ENCODE measurements at places on chromosomes 7 and 10.

DNA sequence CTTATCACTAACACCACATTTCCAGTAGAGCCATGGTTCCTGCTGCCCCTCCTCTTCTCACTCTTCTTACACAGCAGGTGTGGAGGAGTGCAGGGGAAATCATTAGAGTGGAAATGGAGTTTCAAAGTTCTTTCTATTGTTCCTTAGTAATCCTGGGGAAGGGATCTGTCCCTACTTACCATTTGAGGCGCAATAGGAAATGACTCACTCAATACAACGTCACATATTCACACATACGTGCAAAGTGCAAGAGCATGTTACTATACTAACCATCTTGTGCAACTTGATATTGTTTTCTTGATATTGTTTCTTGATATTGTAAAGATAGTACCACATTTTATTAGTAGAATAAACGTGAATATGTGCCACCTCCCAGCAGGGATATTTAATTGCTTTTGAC is 1010.2 kb downstream of the DNAJB9 start:
- no peak for DNase-seq

DNA sequence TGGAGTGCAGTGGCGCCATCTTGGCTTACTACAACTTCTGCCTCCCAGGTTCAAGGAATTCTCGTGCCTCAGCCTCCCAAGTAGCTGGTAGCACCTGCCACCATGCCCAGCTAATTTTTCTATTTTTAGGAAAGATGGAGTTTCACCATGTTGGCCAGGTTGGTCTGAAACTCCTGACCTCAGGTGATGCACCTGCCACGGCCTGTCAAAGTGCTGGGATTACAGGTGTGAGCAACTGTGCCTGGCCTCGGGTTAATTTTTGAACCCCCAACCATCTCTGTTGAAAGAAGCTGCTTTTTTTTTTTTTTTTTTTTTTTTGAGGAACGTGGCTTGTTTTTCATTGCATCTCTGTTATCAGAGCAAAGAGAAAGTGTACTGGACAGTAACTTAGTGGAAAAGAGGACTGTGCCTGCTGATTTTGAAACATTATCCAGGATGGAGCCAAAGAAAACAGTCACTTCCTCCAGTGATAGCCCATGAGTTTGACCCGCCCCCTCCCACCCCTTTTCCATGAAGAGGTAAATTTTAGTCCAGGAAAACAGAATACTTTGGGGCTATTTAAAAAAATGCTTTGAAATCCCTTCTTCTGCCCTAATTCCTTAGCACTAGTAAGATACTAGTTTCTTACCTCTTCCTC is 38.3 kb downstream of the WBP1L start:
- DNase-seq, result no peak

GRCh38 chr7:65475040-65475726 is 101.5 kb downstream of the ZNF92 start:
- no peak for DNase-seq

DNA sequence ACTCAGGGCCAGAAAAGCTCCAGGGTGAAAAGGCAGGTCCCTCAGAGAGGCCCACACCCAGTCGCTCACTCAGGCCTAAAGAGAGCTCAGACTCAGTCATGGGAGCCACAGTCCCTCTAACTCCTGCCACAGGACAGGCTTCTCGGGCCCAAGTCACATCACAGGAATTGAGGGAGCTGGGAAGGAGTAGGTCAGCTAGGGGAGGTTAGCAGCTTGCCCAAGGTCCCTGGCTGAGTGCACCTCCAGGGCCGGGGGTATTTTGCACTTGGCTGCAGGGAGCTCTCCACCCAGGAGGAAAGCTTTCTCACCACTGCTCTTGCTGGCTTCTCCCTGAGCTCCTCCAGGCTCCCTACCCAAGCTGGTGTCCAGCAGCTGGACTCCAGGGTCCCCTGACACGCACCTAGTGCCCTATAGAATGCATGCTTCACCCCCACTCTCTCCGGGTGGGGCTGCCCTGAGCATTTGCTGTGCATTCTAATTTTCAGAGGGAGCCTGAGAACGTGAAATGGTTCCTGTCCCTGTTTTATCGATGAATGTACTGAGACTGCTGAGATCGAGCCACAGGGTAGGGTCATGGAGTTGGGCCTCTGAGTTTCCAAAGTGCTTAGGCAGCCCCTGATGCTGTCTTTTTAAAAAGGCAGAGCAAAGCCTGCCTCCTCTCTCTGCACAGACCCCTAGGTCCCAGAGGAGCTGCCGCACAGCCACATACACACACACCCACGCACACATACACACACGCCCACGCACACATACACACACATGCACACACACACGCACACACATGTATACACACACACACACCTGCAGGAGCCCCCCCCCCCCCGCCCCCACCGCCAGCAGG is 37.9 kb upstream of the RET start:
- no peak for DNase-seq

DNA sequence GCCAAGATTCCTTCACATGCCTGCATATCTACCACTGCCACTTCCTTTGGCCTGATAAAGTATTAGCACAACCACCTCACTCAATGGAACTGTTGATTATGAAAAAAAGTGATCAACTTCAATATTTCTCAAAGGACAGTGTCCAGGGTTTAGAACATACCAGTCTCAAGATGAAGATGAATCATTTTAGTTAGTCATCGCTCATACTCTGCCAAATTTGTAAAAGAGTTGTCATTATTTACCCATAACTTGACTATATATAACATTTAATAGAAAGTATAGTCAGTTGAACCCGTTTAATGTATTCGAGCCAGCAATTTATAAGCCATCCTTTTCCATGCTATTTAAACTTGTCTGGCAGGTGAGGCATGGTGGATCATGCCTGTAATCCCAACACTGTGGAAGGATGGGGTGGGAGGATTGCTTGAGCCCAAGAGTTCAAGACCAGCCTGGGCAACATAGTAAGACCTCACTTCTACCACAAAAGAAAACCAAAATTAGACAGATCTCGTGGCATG is 33.2 kb downstream of the SPAM1 start:
- no peak for DNase-seq

- no peak for DNase-seq
Observed at GRCh38 chr7:83201355-83201754, 38.7 kb upstream of the PCLO start.

- no peak for DNase-seq
Observed at GRCh38 chr10:112959207-112959838, 9.3 kb downstream of the TCF7L2 start.

GRCh38 chr10:117502421-117503243 is 39.9 kb upstream of the EMX2 start:
- no peak for DNase-seq

- DNase-seq, result no peak
Observed at GRCh38 chr7:77822269-77822668, 23.7 kb downstream of the PHTF2 start.

GRCh38 chr10:101961591-101962498 is 94.1 kb downstream of the ARMH3 start:
- no peak for DNase-seq

GRCh38 chr7:155738652-155739537 is 73.4 kb downstream of the SHH start:
- peak; percentile 35 for DNase-seq

- no peak for DNase-seq
Observed at GRCh38 chr10:121559326-121560026, 38.8 kb downstream of the FGFR2 start.

DNA sequence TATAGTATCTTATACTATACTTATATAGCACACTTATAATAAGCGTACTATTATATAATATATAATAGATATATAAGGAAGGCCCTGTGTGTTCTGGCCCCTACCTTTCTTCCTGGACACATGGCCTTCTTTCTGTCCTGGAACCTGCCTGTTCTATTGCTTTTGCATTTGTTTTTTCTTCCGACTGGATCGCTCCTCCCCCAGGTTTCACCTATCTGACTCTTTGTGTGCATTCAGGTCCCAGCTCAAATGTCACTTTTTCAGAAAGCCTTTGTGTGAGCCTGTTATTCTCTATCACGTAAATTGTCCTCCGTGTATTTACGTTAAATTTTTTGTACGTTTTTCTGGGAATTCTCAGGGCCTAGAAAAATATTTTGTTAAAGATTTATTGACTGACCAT is 2.9 kb upstream of the TRIM8 start:
- DNase-seq, result no peak

DNA sequence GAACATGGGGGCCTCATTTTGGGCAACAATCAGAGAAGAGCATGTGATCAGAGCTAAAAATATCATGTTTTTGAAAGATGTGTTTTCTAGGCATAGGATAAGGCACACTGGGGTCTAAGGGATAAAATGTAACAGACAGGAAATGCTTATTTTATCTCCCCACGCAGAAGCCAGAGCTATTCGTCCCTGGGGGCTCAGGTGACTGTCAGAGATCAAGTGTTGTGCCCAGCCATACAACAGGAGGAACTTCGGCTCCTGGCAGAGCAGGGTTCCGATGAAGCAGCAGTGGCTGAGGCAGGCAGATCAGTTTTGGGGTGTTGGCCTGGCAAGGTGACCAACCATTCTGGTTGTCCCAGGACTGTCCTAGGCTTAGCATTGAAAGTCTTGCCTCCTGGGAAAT is 15.2 kb downstream of the NPY start:
- DNase-seq, result no peak

GRCh38 chr10:4807761-4808507 is 18.1 kb upstream of the AKR1E2 start:
- DNase-seq, result no peak

- DNase-seq, result no peak
Observed at GRCh38 chr7:30027740-30028215, 434 bp upstream of the PLEKHA8 start.

- no peak for DNase-seq
Observed at GRCh38 chr10:67790534-67791408, 47.2 kb downstream of the DNAJC12 start.

GRCh38 chr7:94039368-94040035 is 35.3 kb upstream of the BET1 start:
- no peak for DNase-seq

DNA sequence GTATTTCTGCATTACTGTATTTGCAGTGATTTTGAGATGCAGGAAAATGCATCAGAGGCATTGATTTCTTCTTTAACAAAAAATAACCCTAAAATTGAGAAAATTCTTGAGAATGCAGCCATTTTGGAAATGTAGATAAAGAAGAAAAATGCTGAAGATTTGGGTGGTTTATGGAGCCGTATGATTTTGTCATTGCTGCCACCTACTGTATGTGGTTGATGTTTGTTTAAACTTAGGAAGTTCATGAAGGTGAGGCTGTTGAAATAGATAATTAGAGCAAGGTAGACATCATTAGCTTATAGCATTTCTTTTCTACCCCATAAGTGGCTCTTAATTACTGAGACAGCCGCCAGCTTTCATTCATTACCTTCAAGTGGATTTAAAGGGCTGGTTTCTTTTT is 92.1 kb upstream of the SAMD8 start:
- DNase-seq, result no peak

GRCh38 chr7:101277155-101277554 is 32.3 kb upstream of the FIS1 start:
- no peak for DNase-seq

- DNase-seq, result no peak
Observed at GRCh38 chr7:106110238-106110560, 1.9 kb downstream of the SYPL1 start.

DNA sequence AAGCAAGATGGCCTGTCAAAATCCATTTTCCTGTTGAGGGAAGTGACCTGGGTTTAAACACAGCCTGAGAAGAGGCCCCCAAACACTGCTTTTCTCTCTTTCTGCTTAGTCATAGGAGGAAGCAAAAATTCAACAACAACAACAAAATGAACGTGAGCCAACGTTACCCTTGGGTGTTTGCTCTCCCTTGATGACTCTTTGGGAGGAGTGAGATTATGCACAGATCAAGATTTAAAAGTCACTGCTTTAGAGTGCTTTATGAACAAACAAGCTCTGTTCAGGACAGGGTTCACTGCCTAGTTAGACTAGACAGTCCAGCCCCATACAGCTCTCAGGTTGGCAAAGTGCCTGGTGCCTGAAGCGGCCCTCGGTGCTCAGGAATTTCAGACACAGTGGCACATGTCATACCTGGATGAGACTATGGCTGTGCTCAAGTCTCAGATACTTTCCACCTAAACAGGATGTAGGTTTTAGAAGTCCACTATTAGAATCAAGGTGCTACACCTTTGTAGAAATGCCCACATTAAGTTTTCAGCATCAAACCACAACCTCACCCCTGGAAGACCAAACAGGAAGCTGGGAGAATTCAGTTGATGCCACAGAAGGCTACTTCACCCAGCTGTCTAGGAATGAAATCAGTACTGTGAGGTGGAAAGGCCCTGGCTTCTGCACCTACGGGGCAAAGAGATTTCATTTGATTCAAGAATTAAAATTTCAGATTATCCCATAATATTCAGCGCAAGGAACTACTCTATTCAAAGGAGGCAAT is 38.7 kb downstream of the DENND11 start:
- no peak for DNase-seq

GRCh38 chr10:89744026-89744425 is 42.6 kb downstream of the KIF20B start:
- DNase-seq, result no peak

DNA sequence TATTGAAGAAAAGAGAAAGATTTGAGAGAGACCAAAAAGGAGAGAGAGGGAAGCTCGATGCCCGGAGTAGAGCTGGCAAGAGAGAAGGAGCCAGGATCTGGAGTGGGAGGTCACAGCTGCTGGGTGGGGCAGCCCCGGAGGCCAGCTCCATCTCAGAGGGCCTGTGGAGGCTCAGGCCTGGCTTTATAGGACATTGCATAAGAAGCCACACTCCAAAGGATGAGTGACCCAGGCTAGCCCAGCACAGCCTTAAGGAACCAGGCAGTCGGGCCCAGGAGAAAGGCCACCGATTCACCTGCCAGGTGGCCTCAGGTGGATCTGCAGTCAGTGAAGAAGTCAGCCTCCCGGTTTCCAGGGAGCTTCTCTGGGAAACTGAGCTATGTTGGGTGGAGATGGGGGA is 676 bp downstream of the PLAC9 start:
- no peak for DNase-seq

DNA sequence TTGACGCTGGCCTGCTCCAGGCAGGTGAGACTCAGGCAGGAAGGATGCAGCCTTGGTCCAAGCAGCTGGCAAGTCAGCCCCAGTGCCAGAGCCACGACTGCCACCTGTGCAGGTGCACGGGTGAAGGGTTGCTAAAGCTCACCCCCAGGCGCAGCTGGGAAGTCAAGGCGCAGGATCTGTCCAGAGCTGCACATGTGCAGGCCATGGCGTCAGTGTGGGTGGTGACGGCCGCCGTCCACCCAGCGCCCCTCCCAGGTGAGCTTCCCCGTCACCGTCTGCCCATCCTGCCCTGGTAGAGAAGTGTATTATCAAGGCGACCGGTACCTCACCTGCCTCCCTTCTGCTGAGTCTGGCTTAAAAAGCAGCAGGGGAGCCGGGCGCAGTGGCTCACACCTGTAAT is 110.1 kb downstream of the MAD1L1 start:
- DNase-seq, result no peak

- DNase-seq, result no peak
Observed at GRCh38 chr10:66218981-66219587, 706.8 kb upstream of the LRRTM3 start.

- DNase-seq, result no peak
Observed at GRCh38 chr7:34687529-34687928, 29.5 kb downstream of the NPSR1 start.
